ENCODE measurements at places on chromosomes 2 and 18.

- DNase-seq, result no peak
Observed at GRCh38 chr2:235526166-235526565, 32.3 kb downstream of the AGAP1 start.

DNA sequence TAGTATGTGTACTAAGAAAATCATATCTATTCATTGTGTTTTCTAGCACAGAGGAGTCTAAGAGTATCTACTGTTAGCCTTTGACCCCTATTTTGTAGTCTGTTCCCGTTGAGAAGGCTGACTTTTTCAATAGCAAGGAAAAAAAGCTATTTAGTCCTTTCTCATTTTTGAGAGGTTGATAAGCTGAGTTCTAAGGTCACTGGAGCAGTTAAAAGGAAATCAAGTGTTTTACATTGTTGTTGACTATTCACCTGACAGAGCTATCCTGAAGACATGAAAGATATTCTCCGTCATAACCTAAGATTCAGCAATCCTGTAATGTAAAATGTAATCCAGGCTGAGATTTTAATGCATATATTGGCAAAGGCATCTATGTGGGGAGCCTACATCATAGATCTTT is 280.3 kb upstream of the NRP2 start:
- no peak for DNase-seq

DNA sequence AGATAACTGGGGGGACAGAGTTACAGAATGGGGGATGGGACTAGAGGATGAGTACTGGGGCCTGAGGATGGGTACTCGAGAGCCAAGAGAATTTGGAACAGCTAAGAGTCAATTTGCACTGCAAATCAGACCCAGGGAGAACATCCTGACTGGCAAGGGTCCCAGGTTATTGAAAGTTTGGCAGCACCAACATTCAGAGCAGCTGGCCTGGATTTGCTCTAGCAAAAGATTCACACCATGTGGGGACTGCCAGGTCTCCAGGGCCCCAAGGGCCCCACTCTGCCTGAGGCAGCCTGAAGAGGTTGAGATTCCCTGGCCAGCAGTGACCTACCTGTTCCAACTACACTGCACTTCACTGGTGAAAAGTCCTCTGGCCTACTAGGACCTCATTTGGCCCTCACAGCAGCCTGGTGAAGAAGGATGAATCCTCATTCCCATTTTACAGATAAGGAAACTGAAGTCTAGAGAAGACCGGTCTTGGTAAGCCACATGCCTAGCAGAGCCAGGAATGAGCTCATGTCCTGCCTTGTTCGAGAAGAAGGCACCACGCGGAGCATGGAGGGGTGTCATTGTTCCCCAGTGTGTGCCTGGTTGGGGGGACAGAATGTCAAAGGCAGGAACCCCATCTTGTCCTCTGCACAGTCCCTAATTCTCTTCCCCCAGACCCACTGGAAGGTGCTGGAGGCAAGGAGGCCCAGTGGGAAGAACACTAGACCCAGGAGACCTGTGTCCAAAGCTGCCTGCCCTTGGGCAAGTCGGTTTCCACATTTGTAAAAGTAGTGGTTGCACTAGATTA is 258.6 kb downstream of the TNS1 start:
- DNase-seq, result no peak

DNA sequence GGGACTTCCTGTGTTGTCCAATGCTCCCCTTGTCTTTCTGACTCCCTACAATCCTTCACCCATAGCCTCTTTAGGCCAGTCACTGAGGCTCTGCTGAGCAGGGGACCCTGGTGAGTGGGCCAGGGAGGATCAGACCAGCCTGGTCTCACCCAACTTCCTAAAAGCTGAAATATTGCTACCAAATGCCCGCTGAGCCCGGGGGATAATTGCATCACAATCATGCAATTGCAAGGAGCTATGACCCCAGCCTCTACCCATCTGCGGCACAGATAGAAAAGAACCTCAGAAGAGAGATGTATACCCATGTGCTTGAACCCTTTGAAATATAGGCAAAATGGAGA is 3.7 kb upstream of the SP100 start:
- DNase-seq, result no peak

DNA sequence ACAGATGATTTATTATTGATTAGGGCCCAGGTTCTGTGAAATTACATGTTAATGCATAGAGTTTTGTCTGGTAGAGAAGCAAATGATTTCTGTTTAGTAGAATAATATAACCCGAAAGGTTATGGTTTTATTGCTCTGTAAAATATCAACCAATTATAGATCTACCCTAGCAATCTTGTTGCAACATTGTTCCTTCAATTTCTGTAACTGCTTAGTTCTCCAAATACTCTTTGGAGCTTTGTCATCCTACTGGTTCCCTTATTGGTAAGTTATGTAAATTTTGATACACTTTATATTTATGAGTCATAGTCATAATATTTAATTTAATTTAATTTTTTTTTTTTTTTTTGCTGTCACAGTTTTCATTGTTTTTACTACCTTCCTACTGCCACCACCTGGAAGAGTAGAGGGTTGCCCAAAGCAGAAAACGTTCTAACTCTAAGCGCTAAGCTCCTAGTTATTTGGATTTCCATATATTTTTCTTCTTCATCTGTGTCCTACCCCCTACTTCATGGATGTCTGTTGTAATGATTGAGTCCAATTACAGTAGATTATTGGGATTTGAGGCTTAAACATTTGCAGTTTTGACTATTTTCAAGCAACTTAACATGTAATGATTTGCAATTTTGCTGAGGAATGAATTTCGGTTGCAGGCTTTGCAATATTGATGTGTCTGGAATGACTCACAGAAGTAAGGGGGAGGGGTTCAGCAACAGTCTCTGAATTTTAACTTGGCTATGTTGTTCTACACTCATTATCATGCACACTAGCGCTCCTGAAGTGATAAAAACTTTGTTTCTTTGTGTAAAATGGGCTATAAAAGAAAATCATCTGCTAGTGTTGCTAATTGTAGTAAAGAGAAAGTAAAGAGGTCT is 51.1 kb downstream of the NABP1 start:
- no peak for DNase-seq

Data from H54 (cell line).